ENCODE measurements at places on chromosomes 12 and 14.
A peak's percentile ranks its signal among the peaks of the same experiment; 100 is the strongest.

DNA sequence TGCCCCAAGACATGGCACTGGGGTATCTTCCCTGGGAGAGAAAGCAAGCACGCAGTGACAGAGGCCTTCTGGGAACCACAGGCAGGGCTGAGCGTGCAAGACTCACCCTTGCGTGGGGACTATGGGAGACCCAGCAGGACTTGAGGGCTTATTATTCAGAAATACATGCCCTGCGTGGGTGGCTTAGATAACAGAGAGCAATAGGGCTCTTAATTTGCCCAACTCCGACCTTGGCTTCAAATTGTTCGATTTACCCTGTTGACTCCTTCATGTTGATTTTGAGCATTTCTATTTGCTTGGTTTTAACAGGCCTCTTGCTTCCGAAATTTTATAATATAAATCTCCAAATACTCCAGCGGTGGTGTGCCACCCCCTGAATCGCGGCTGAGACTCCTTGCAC lies 5.1 kb upstream of the SERPINA1 start:
- no peak for DNase-seq

DNA sequence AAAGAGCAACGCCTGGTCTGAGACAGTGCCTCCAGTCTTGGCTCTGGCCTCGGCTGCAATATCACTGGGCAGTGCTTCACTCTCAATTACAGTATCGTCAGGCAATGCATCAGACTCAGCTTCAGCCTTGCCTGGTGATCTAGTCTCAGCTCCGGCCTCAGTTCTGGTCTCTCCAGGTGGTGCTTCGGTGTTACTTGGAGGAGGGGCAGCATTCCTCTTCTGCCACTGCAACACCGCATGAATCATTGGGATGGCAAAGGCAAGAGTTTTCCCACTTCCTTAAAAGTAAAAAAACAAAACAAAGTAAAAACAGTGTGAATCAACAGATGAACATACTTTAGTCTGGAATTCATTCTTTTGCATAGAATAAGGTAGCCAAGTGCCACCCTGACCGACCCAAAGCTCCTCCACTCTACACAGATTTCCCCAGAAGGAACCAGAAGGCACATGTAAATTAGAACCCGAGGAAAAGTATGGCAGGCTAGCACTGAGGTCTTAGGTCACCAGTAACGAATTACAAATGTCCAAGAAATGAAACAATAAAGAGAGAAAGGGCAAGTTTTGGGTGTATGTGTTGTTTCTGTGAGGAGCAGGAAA lies 18.6 kb downstream of the DDX24 start:
- no peak for DNase-seq

DNA sequence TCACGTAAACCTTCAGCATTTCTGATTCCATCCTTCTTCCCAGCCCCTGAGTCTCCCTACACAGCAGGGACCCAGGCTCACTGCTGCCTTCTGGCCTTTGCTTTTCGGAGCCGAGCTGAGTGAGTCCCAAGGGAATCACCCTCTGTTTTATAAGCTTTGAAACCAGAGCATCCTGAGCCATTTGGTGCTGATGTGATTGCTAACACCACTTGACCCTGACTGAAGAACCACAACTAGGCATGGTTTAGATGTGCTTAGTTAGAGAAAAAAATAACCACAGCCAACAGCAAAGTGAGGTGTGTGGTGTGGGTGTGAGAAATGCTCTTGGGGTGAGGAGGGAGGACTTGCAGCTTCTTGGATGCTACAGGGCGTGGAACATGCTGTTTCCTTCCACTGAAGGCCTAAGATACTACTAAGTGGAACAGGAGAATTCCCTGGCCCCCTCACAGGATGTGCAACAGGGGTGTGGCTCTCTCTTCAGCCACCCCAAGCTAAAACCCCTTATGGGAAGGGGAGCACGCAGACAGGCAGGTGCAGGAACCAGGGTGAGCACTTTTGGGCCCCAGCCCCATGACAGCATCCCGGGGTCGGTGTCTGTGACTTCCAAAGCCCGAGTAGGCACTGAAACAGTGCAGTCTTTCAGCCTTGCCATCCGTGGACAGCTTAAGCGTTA lies at the start of gene TC2N:
TC2N (minus strand) TSS at position 221 of the 673 bp plus-strand sequence. CDS start 53,767 bp downstream, outside the sequence.
- peak; percentile 83 for DNase-seq

DNA sequence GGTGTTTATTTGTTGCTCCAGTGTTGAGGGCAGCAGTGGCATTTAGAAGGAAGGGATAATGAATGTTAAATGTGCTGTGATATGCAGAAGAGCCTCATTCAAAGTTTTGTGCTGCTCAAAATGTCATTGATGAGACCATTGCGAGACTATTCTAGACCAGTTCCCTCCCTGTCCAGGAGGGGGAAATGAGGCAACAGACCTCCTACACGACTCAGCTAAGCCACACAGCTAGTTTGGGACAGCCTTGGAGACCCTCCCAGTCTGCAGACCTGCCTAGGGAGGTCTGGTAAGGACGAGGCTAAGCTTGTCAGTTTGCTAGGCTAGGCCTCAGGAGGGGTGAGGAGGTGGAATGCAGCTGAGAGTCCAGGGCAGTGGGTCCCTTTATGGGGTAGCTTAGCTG lies 116.0 kb downstream of the NRXN3 start:
- DNase-seq, result no peak

GRCh38 chr14:87998482-87998881 lies 5.5 kb upstream of the GALC start:
- no peak for DNase-seq

DNA sequence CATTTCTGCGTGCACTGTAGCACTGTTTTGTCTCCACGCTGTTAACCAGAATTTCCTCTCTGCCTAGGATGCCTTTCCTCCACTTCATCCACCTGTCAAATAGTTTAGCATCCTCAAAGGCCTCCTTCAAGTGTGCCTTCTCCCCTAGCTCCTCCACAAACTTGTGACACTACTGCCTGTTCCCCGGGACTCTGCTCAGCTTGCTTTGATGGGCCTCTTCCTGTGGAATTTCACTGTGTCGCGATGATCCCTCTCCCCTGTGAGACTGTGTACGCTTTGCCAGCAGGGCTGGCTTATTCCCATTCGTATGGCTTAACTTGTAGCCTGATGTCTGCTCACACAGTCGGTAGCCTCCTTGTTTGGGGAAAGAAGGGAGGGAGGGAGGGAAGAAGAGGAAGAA lies 426.8 kb downstream of the VRK1 start:
- no peak for DNase-seq

DNA sequence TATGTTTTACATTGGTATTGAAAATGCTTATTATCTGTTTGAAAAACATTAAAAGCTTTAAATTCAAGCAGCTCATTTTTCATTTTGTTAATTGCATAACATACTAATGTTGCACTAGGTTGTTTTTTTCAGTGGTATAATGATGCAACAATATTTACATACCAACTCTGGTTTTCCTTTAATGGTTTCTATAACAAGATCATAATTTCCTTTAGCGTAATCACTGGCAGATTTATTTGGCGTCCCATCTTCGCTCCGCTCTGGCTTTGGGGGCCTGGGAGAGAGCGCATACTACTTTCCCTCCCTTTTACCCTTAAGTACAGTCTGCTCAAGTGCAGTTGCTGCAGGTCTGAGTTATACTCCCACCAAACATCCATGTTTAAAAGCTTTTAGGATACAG lies 574.1 kb downstream of the PRKD1 start:
- DNase-seq, result no peak

DNA sequence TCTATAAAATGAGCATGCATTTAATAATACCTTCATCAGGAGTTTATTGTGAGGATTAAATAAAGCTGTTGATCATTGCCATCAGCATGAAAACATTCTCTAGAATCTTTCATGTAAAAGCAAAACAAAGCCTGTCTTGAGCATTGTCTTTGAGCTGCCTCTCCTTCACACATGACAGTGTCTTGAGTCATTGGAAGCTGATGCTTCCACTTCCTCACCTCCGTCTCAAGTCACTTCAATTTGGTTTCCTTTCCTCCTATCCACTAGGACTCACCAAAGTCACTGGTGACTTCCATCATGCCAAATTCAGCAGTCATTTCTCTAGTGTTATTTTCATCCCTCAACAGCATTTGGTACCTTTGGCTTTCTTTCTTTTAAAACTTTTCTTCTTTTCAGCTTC lies 31.6 kb upstream of the MYBPC1 start:
- DNase-seq, result no peak
